Stimulated activated CD8-positive, alpha-beta memory T cell treated with anti-CD3 and anti-CD28 coated beads, Interleukin-12 subunit alpha, Interleukin-12 subunit beta, amount 100 ng/mL, for 1 hour (primary cell): ENCODE measurements at places on chromosomes 7 and 10.

DNA sequence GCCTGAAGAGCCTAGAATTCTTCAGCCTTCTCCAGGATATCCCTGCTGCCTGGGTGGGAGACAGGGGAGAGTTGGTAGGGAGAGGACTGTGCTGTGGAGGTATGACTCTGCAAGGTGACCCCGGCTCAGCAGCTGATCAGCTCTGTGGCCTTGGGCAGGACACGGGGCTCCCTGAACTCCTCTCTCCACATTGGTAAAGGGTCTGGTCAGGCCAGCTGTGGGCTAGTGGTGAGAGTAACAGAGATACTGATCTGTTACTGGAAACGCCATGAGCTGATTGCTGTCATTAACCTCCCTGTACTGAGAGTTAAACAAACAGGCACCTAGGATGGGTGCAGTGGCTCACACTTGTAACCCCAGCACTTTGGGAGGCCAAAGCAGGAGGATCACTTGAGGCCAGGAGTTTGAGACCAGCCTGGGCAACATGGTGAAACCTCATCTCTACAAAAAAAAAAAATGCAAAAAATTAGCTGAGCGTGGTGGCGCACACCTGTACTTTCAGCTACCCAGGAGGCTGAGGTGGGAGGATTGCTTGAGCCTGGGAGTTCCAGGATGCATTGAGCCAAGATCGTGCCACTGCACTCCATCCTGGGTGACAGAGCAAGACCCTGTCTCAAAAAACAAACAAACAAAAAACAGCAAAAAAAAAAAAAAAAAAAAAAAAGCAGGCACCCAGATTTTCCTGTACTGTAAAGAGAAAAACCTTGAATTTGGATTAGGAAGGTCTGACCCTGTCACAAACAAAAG is 151.5 kb downstream of the CUX1 start:
- no peak for DNase-seq

DNA sequence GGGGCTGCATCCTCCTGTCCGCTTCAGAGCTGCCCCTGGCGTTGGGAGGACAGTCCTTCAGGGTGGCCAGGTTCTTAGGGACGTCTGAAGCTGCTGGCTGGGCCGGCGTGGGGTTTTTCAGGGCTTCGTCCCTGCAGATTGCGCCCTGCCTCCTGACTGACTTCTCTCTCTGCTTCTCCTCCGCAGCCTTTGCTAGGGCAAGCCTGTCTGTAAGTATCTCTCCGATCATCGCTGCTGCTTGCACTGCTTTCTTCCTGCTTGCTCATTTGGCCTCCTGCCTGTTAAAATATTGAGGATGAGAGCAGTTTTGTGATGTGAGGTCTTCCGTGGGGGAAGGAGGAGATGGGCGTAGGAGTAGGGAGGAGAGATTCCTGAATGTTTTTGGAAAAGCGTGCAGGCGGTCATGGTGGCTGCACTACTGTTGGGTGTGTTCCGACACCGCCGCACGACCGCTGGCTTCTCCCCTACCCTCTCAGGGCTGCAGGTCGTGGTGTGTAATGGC is 25.3 kb downstream of the PFKFB3 start:
- DNase-seq = no peak

DNA sequence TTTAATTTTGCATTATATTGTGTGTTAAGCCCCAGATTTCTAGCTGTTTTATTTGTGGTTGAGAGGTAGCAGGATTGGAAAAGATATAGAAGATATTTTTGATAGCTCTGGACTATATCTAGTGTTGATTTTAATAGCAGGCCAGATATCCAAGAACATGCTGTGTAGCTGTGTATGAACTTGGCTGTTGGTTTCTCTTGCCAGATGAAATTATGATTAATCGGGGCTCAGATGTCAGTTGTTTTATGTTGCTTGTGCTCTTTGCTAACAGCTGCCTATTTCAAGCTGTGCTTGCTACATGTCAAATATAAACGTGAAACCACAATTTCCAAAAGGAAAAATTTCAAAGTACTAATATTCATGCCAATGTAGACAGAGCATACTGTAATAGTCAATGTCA is 141.1 kb downstream of the GRM3 start:
- no peak for DNase-seq

DNA sequence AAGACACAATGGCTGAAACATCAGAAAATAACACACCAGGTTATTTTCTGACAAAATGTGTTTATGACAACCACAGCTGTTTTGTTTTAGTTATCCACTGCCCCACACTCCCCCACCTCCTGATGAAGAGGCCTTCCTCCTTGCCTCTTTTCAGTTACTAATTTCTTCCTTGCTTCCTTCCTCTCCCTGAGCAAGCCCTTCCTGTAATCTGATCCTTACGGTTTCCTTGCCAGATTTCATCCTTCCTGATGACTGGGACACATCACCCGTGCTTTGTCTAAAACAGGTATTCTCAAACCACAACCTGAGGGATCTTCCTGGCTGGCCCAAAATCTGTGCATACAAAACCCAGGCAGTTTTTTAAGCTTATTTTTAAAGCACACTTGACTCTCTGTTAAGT is 39.4 kb downstream of the CHST15 start:
- DNase-seq = no peak

- DNase-seq = no peak
Observed at GRCh38 chr7:75712517-75713361, 26.0 kb downstream of the HIP1 start.

GRCh38 chr10:62199584-62199983 is 69.1 kb downstream of the RTKN2 start:
- DNase-seq = no peak

DNA sequence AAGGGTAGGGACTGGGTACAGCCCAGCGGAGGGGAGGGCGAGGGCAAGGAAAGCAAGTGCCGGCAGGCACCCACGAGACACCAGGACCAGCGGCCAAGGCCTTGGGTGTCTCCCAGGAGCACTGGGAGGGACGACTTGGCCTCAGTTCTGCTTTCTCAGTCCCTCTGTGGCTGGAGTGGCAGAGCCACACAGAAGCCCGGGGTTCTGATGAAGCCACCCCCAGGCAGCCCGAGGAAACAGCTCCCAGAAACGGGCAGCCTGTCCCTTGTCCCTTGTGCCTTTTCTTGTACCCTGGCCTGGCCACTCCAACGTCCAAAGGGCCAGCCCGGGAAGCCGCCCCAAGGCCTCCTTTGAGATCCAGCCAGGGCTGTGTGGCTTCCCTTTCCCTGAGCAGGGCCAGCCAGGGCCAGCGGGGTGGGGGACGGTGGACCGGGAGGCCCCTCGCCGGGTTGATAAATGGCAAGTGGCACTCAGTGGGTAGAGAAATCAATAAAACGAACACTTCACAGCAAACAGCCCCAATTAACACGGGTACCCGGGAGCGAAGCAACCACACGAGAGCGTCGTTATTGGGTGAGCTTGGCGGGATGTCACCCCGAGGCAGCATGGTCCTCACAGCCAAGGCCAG is 69.8 kb upstream of the GNA12 start:
- DNase-seq = no peak

- DNase-seq = no peak
Observed at GRCh38 chr7:55532150-55532917, 40.0 kb downstream of the VOPP1 start.

DNA sequence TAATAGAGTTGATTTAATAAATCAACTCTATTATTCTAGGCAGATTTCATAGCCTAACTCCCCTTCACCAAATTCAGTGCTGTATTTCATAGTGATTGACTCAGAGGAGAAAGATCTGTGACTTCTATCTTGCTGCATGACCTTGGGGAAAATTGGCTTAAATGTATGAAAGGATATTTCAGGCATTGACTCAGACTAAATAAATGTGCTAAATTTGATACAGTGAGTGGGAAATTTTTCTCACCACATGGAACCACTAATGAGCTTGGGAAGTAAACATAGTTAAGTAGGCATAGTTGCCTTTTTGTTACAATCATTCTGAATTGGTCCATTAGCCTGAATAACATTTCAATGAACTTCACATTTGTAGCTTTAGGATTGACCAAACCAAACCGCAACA is 89.0 kb upstream of the PRPS1L1 start:
- no peak for DNase-seq

- DNase-seq = no peak
Observed at GRCh38 chr7:14018751-14019150, 29.3 kb upstream of the ETV1 start.

DNA sequence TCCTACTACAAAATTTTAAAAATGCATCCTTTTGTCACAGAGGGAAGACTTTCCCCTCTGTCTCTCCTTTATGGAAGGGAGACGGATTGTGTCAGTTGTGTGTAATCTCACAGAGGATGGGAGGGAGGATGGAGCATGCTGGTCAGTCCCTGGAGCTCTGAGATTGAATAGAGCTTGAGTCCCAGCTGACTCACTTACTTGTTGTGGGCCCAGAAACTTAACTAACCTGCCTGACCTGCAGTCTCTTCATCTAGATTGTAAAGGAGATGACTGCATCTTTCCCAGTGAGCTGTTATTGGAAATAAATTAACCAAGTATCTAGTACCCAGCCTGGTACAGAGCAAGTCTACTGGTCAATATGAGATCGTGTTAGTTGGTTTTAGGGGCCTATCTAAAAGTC is 77.9 kb upstream of the ADO start:
- no peak for DNase-seq

DNA sequence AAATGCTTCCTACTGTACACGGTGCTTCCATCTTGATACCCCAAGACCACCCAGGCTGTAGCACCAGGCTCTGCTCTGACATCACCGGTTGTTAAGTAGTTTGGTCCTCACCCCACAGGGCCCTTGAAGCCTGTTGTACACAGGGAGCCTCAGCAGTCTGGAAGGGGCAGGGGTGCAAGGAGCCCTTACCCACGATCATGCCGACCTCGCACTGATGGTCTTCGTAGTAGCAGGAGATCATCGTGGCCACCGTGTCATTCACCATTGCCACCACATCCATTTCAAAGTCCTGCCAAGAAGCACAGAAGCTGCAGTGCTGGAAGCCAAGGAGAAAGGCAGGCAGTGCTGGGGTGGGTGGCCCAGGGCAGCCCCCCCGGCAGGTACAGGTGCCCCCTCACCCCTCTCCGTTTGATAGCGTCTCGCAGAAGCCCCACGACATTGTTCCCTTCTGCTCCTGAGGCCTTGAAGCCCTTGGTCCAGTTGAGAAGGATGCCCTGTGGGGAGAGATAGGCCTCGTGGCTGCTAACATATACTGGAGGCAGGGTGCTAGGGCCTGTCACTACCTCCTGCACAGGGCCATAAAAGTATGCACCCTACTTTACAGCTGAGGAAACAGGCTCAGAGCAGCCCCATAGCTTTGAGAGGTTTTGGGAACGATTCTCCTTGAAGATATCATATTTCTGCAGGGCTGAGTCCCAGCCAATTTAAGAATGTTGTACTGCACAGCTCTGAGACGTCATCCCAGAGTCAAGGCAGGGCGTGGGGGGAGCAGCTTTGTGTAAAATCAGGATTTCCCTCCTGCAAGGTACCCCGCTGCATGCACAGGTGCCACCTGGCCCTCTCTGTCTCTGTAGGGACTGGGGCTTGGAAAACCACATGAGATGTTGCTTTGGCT is 8.7 kb upstream of the MYL7 start:
- no peak for DNase-seq

GRCh38 chr7:496528-497295 is 22.9 kb downstream of the PDGFA start:
- DNase-seq = no peak

GRCh38 chr10:33306126-33306525 is 28.3 kb downstream of the NRP1 start:
- no peak for DNase-seq

DNA sequence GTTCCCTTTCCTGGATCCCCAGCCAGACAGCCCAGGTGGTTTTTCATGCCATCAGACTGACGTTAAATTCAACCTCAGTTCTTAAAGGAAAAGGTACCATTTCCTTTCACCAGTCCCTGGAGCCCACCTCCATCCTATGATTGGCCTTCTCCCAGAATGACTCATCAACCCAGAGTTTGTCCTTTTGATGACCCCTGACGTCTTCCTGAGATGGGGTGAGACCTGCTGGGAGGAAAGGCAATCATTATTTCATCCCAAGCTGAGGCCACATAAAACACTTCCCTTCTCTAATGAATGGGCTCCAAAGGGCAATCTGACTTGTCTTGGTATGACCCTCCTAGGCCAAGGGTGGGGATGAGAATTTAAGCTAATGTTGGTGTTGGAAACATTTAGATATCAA is 750.7 kb downstream of the SUGCT start:
- no peak for DNase-seq

- no peak for DNase-seq
Observed at GRCh38 chr7:120138497-120138896, 134.5 kb upstream of the KCND2 start.

- no peak for DNase-seq
Observed at GRCh38 chr10:118106426-118106825, 59.7 kb upstream of the RAB11FIP2 start.

DNA sequence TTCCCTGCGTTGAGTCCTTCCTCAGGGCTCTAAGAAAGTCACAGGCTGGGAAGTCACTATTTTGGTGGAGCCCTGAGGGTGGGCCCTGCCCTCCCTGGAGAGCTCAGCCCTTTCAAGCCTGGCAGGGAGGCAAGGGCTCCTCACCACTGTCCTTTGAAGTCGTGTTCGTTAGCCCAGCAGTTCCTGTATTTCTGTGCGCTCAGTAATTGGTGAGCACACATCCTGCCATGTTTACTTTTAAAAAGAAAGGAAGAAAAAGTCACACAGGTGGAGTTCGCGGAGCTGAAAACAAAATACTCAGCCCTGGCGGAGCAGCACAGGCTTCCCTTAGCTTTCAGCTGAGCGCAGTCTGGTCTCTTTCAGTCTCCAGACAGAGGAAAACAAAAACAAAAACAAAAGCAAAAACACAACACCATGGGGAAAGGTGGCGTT is 37.1 kb downstream of the PRKCQ start:
- DNase-seq = peak; percentile 25

DNA sequence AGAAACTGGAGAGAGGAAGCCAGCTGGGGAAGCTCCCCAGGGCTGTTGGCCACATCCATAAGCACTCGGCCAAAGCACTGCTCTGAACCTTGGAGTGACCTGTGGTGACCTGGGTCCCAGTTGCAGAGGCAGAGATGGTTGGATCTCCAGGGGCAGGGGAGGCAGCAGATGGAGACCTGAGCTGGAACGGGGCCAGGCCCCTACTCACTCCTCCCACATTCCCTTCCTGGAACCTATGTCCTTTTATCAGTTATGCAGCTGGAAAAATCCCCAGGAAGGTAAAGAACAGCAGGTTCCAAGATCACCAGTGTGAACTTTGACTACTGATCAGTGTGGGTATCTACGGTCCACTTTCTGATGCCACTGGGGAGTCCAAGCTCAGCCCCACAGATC is 9.6 kb upstream of the PNLIPRP2 start:
- no peak for DNase-seq

DNA sequence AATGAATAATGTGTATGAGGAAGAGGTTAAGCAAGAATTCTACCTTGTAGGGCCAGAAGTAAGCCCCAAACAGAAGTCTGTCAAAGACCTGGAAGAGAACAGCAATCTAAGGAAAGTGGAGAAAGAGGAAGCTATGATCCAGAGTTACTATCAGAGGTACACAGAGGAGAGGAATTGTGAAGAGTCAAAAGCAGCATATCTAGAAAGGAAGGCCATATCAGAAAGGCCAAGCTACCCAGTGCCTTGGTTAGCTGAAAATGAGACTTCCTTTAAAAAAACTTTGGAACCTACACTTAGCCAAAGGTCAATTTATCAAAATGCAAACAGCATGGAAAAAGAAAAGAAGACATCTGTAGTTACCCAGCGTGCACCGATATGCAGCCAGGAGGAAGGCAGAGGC is 42.7 kb upstream of the GAD2 start:
- DNase-seq = no peak
